Central memory CD4-positive, alpha-beta T cell (primary cell): ENCODE measurements at places on chromosomes 12 and 14.

- no peak for DNase-seq
Observed at GRCh38 chr14:54778618-54779345, 123.8 kb downstream of the GCH1 start.

GRCh38 chr12:27009881-27010301, 4.3 kb downstream of the TM7SF3 start:
- DNase-seq, result no peak

DNA sequence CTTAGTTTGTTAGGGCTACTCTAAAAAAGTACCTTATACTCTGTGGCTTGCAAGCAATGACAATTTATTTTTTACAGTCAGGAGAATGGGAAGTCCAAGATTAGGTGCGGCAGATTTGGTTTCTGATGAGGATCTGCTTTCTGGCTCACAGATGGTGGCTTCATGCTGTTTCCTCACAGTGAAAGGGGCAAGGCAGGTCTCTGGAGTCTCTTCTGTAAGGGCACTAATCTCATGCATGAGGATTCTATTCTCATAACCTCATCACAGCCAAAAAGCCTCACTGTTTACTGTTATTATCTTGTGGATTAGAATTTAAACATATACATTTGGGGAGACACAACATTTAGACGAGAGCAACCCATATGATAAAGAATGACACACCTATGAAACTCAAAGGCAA, 1957.4 kb upstream of the SEL1L start:
- no peak for DNase-seq

DNA sequence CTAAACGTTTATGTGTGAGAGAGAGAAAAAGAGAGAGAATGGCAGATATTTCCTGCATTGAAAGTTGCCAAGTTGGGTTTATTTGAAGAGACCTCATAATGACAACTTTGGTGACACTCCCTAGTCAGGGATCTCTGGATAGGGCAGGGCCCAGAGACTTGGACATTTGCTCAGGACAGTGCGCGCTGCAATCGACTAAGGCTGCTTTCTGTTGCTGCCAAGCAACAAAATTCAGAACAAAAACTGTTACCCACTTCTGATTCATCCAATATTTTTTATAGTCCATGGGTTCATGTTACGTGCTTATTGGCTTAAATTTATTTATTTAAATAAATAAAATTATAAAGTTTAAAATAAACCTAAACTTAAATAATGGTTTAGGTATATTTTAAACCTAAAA, 34.2 kb downstream of the PTGER2 start:
- DNase-seq, result no peak

DNA sequence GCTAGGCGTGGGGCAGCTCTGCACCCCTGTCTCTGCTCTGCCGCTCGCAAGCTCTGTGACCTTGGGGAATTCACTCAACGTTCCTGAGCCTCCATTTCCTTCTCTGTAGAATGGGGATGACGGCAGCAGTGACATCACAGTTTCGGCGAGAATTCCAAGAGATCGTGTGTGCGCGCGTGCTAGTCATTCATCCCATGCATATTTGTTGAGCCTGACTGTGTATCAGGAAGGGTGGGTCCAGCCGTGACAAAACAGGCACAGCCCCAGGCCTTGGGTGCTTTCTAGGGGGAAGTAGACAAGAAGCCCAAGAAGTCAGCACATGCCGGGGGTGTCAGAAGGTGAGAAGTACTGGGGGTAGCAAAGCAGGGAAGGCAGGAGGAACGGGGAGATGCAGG, 145.6 kb upstream of the NCOR2 start:
- DNase-seq, result no peak

DNA sequence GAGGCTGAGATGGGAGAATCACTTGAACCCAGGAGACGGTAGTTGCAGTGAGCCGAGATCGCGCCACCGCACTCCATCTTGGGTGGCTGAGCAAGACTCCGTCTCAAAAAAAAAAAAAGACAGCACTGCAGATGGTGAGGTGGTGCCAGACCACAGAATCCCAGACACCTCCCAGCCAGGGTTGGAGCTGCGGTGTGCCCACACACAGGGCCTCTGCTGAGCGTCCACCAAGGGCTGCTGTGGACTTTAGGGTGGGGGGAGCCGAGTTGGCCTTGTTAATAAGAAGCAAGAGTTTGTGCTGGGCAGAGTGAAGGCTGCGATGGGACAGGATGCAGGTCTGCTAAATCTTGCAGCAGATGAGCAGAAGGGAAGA, 14.2 kb downstream of the KMT5A start:
- DNase-seq, result no peak

- DNase-seq, result no peak
Observed at GRCh38 chr14:95137804-95138167, 19.5 kb downstream of the DICER1 start.
